ENCODE measurements at places on chromosomes 3 and 15.

DNA sequence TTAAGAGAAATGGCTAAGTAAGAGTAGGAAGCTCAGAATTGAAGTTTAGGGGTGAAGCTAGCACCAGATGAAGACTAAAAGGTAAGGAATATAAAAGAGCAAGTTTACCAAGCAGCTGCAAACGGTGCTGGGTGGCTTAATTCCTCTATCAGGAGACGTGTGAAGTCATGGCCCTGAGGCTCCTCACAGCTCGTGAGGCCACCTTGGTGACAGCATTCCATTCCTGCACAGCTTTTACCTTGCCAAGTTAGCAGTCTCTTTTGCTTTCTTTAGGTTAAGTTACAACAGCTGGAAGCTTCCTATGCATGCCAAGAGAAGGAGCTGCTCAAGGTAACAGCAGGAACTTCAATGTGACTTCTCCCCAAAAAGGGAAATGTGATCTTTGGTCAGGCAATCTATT is 6.4 kb downstream of the TMCO5A start:
- DNase-seq: no peak

DNA sequence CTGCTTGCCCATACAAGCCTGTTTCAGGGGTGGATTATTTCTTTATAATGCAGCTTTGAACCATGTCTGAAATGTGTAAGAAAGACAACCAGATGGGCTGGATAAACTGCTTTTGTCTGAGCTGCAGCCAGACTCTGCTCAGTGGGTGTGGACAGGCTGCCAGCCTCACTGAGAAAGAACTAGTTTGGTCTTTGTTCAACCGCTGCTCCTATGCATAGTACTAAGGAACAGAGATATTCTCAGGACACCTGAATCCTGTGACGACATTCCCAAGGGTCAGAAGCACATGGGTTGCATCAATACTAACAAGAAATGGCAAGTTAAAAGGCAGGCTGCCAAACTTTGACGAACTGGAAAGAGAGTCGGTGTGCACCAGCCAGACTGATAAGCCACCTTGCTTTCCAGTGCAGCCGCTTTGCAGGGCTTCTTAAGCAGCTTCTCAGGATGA is 57.2 kb downstream of the PLD1 start:
- no peak for DNase-seq

- DNase-seq: no peak
Measured at GRCh38 chr3:167787440-167787839, 51.9 kb downstream of the SERPINI1 start.

DNA sequence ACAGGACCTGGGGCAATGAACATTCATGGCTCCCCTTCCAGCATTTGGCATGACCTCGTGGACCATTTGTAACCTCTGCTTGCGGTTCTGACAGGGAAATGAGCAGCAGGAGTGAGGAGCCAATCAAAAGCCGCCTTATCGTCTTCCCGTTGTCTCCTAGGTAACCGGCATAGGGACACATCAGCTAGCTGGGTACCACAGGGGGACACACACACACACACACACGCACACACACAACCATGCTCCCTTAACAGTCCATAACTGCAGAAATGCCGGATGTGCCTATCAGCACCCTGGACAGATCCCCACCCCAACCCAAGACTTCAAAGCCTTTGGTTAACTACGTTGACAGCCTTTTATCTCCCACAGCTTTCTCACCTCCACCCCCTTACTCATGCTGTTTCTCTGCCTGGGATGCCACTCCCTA is 53.4 kb upstream of the CCDC174 start:
- no peak for DNase-seq

- DNase-seq: no peak
Measured at GRCh38 chr3:139296141-139296718, 47.6 kb upstream of the MRPS22 start.

DNA sequence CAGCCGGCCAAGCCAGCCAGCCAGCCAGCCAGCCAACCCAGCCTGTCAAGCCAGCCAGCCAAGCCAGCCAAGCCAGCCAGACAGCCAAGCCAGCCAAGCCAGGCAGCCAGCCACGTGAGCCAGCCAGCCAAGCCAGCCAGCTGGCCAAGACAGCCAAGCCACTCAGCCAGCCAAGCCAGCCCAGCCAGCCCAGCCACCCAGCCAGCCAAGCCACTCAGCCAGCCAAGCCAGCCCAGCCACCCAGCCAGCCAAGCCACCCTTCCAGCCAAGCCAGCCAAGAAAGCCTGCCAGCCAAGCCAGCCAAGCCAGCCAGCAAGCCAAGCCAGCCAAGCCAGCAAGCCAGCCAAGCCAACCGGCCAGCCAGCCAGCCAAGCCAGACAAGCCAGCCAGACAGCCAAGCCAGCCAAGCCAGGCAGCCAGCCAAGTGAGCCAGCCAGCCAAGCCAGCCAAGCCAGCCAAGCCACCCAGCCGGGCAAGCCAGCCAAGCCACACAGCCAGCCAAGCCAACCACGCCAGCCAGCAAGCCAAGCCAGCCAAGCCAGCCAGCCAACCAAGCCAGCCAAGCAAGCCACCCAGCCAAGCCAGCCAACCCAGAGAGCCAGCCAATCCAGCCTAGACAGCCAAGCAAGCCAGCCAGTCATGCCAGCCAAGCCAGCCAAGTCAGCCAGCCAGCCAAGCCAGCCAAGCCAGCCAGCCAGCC is 199.5 kb downstream of the GOLGA6L6 start:
- DNase-seq: no peak

DNA sequence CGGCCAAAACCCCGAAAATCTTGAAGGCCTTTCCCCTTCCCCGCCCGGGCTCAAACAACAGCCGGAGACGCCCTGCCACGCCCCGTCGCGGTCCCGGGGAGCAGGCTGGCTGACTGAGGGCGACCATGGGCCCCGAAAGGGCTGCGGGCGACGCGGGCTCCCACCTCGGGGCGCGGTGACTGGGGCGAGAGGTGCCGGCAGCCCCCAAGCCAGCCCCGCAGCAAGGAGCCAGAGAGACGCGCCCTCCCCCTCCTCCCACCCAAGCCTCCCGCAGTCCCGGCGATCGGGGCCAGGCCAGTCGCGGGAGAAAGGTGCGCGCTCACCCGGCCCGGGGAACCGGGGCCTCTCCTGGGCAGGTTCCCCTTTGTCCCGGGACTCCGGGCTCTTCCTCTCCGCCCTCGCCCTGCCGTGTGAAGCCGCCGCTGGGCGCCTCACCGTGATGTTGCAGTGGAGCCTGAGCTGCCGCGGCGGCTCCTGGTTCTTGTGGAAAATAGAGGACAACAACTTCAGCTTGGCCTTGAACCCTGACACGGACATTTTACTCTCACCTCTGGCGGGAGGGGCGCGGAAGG is 30.6 kb upstream of the ZSCAN2 start:
- DNase-seq: no peak

DNA sequence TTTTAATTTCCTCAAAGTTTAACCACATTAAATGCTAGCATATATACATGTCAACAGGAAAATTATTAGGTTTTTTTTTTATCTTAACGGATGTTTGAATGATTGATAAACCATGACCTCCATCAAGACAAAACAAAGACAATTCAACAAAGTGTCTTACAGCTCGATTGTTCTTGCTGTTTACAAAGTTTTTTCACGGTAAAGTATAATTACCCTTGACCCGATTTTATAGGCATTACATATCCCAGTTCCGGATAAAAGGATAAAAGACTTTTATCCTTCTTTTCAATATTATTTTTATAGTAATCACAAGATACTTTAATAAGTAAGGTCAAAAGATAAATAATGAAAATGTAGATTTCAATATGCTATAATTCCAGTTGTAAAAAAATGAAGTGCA is 96.9 kb downstream of the RORA start:
- DNase-seq: no peak

- DNase-seq: no peak
Measured at GRCh38 chr3:8441969-8442559, 59.6 kb upstream of the LMCD1 start.

GRCh38 chr3:61354604-61355003 is 103.4 kb upstream of the FHIT start:
- DNase-seq: no peak

DNA sequence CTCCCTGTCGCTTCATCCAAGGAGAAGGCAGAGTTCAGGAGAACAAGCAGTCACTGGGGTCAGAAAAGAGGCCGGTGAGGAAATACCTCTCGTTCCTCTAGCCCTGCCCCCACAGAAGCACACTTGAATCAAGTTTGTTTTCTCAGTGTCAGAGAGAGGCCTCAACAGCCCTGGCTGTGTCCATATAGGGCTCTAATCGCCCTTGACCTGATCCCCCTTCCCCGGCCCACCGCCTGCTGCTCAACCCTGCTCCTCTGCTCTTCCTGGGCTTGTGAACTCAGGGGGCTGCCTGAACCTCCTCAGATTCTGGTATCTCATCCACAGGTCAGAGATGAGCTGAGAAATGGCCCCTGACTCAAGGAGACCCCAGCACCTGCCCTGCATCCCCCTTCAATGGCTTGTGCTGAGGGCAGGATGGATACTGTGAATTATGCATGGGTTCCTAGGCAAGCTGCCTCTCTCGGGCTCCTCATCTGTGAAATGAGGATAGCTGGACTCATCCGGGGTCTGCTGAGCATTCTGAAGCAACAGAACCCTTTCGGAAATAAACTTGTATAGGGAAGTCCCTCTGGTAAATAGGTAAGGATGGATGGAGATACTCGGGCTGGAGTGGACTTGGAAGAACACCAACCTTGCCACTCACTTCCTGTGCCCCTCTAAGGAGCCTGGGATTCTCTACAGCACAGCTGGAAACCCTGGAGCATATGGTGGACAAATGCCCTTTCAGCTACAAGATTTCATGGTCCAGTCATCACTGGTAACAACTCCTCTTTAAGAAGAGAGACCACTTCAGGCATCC is 147.5 kb downstream of the STT3B start:
- no peak for DNase-seq

GRCh38 chr3:2984831-2985220 is 125.3 kb downstream of the IL5RA start:
- no peak for DNase-seq

DNA sequence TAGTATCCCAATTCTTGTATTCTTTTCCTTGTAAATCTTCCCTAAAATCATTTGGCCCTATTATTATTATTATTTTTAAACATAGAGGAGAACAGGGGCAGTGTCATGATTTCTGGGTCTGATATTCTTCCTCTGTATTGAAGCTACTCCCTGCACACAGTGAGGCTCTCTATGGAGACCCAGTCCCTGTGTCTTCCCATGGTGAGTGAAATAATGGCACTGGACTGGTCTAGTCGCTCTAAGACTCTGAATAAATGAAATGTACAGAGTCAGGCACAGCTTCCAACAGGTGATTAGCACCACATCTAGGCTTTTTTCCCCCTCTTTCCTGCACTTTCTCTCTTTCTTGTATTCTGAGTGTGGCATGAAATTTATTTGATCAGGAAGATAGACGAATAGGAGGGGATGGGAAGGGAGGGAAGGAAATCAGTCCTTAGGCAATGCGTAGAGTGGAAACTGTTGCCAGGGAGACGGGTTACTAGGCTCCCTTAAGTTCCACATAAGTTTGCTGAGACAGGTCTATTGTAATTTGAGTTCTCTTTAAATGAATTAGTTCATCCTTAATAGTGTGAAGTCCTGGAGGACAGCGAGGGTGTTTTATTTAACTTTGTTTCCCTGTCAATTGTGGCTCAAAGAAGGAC is 49.0 kb upstream of the NDN start:
- no peak for DNase-seq

DNA sequence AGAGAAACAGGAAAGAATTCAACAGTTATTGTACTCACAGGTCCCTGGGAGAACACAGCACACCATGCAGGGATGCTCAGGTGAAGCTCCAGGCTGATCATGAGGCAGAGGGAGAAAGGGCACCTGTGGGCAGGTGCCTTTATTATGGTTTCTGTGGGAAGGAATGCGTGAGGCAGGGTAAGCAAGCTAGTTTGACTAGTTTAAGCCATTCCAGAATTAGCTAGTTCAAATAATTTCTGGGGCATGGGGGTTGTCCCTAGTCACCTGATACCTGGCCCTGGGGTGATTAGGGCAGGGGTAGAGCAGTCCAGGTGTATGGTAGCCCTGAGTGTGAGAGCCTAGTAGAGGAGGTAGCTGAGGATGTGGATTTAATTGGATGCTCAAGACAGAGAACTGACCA is 47.9 kb upstream of the DCLK3 start:
- DNase-seq: no peak

DNA sequence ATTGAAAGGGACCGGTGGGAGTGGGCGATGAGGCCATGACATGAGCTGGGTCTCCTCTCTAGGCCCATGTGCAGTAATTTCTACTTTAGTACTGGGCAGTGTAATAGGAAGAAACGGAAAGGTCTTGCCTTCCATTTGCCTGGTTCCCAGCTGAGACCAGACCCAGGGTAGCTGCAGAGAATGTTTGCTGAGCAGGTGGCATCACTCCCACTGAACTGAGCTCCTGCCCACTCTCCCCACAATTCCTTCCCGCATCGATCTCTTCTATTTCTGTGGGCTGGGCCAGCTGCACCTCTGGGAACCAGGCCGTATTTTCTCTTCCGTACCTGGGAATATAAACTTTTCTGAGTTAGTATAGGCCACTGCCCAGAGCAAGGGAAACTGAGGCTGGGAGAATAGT is 15.8 kb downstream of the ESYT3 start:
- DNase-seq: no peak

DNA sequence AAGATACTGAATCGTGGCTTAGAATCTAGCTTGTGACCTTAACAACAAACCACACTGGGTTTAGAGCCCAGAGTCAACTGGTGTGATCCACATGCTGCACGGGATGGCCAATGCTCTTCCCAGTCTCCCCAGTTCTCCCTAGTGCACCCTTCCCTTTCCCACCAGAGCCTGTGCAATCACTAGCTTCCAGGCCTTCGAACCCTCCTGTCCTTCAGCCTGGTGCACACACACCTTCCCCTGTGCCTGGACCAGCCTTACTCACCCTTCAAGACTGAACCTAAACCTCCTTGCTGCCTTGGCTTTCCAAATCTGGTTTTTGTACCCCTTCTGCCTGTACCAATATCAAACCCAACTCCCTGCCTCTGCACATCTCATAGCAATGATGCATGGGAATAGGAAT is 43.8 kb downstream of the WNT5A start:
- DNase-seq: no peak

DNA sequence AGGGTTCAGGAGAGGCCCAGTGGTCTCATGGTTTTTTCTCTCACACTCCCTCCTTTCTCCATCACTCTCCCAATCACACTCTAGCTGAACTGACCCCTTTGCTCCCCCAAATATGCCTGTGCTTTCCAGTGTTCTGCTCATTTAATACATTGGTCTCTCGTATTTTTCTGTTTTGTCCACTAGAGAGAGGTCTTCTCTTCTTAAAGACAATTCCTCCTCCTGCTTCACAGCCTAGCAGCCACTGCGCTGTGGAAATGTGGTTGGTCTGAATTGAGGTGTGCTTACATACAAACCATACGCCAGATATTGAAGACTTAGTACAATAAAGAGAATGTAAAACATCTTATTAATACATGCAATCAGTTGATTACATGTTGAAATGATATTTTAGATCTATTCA is 60.6 kb upstream of the XCR1 start:
- DNase-seq: no peak
